Stimulated activated CD4-positive, alpha-beta T cell treated with anti-CD3 and anti-CD28 coated beads, Interleukin-12 subunit alpha, Interleukin-12 subunit beta, amount 100 ng/mL, for 24 hours (primary cell): ENCODE measurements at places on chromosomes 3 and 15.

- no peak for DNase-seq
Measured at GRCh38 chr3:89411201-89411600, 303.8 kb downstream of the EPHA3 start.

GRCh38 chr3:150264561-150265279, 143.4 kb upstream of the TSC22D2 start:
- DNase-seq: no peak

- no peak for DNase-seq
Measured at GRCh38 chr3:171526869-171527268, 66.7 kb upstream of the TNIK start.

GRCh38 chr15:56077081-56077480, 83.7 kb upstream of the NEDD4 start:
- no peak for DNase-seq

GRCh38 chr3:167538081-167538480, 64.2 kb upstream of the SERPINI2 start:
- DNase-seq: no peak
